ENCODE measurements at places on chromosomes 12 and 14. TPM values are rescaled to one million over a fixed set of nuclear protein-coding genes. Genes with fewer than 3 reads are reported as not detected.

DNA sequence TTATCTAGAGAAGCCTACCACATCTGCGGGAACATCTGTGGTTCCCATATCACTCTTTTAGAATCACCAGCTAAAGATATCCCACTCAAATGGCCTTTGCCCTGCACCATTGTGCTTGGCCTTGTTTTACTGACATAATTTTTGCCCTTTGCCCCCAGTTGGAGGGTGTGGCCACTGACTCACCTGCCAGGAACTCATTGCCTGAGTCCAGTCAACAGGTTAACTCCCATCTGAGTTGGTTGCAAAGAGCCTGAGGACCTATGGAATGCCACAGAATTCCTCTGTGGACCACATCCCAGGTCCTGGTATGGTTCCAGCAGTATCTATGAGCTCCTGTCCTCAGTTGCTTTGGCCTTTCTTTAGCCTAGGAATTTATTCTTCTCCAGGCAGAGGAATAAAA is 55.7 kb upstream of the PTGR2 start:
- H3K27ac ChIP-seq: no peak overlapping the region
- no peaks in the 10 kb centered on the region for H3K27me3 ChIP-seq
- no peak for DNase-seq
- H3K36me3 ChIP-seq: no peaks in the 10 kb centered on the region
- no peaks in the 10 kb centered on the region for H3K4me1 ChIP-seq
- H3K4me3 ChIP-seq: no peak overlapping the region

Gene PRIM1
- total RNA-seq: 52.9 TPM

Gene MDGA2
- not detected for total RNA-seq

GRCh38 chr12:57755194-57755453 is 221 bp downstream of the MARCHF9 start:
- DNase-seq: no peak
- H3K27me3 ChIP-seq: no peaks in the 10 kb centered on the region
- H3K4me3 ChIP-seq: peak overlapping the region; percentile 34
- peaks cover 35% of the 10 kb centered on the region for H3K36me3 ChIP-seq

DNA sequence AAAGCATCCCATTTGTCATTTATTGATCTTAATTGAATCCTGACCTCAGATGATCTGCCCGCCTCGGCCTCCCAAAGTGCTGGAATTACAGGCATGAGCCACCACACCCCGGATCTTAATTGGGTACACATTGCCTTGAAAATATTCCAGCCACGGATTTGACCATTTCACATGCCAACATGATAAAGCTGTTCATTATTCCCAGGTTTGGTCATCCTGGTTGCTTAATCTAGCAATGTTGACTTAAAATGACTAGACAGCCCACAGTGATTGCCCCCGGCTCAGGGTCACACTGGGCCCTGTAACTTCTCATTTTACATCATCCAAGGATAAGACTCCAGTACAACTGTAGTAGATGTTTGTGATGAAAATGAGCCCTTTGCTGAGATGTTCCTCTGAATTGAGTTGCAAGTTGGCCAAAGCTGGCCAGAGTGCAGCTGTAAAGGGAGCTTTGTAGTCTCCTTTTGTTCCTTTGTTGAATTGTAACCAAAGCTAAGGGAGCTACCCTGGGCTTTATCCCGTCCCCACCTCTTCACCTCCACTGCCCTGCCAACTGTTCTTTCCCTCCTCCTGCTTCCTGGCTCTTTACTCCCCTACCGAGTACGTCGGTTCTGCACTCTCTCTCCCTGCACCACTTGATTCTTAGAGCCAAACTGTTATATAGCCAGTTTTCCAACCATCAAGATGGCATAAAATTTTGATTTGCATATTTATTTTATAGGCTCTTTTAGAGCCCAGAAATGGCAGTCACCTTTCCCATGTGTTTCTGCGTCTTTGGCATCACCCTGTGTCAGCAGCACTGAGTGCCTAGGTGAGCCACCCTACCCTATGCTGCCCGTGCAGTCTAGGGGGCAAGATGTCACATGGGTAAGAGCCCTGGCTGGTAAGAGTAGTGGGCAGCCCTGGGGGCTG is 141.3 kb upstream of the HIF1A start:
- no peaks in the 10 kb centered on the region for H3K27me3 ChIP-seq
- peak overlapping the region; percentile 86 for H3K27ac ChIP-seq
- DNase-seq: no peak
- H3K36me3 ChIP-seq: peaks cover 73% of the 10 kb centered on the region

DNA sequence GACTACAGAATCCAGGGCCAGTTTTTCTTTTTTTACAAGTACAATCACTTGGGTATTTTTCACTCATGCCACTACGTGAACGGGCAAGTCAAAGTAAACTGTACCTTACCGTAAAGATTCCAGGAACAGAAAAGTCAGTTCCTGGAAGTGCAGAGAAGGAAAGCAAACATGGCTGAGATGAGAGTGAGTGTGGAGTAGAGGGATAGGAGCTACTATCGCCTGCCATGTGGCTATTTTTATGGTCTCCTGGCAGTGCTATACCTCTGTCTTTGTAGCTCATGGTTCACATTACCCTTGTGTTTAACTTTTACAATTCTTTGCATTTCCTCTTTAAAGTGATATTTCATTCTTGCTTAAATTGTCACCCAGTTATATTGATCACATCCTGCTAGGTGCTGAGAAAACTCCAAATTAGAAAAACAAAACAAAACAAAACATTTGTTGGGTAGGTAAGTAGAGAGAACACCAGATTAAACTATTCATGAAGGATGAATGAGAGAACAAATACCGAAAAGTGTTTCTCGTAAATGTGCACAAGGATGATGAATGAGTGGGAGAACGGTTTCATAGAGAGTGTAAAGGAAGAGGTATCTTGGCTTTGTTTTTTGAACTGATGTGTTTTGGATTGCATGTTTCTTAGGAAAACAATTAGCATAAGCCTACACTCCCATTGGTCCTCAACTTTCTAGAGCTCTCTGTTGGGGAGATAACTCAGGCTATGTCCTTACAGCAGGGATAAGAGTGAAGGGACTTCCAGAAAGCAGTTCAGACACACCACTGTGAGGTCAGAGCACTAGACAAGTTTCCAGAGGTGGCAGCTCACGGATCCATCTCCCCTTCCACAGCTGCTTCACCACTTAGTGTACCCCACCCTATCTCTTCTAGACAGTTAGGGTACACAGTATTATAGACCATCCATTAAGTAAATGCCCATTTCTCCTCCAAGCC is 163.7 kb downstream of the IPO8 start:
- no peak for DNase-seq
- no peak overlapping the region for H3K4me3 ChIP-seq
- no peaks in the 10 kb centered on the region for H3K36me3 ChIP-seq
- no peaks in the 10 kb centered on the region for H3K4me1 ChIP-seq
- H3K27me3 ChIP-seq: peaks cover 3% of the 10 kb centered on the region

Measured in activated CD4-positive, alpha-beta T cell treated with anti-CD3 and anti-CD28 coated beads, Interleukin-2, amount 10 ng/mL, durations not matched to agents 7 days and 5 days (primary cell).